Hepatic stellate cell (primary cell): ENCODE measurements at places on chromosomes 7 and 10.

- no peak for DNase-seq
Measured at GRCh38 chr10:100129424-100129823, 47.8 kb upstream of the CPN1 start.

DNA sequence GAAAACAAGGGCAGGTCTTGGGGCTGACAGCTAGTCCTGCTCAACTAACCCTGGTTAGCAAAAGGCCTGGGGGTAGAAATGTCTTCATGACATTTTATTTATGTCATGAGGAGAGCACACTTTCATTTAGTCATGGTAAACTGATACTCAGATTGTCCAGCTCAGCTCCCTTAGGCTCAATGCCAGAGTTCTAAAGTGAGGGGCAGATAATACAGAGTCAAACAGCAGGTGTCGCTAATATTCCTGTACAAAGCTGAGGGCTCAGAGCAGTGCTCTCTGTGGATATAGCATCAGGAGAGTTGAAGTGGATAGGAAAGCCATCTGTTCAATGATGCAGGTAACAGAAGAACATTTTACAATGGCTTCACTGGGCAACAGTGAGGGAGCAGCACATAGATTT is 26.8 kb upstream of the CALCR start:
- no peak for DNase-seq

DNA sequence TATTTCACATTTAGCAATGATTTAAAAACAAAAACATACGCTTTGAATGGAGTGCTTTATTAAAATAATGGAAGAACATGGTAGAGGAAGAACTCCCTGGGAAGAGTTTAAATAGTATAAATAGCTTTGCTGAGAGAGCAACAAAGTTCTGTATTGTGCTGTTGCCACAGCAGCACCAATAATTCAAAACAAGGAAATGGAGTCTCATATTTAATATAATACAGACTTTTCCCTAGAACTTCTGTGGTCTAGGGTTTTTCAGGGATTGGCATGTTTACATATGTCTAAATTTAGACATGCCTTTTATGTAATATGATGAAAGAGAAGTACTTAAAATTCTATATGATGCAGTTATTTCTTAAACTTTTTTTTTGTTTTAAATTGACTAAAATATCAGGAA is 217.2 kb upstream of the HDAC9 start:
- peak; percentile 9 for DNase-seq

- no peak for DNase-seq
Measured at GRCh38 chr10:14601326-14601725, 173.4 kb downstream of the FAM107B start.

GRCh38 chr10:86688398-86688921 is 20.1 kb downstream of the LDB3 start:
- DNase-seq: peak; percentile 83

DNA sequence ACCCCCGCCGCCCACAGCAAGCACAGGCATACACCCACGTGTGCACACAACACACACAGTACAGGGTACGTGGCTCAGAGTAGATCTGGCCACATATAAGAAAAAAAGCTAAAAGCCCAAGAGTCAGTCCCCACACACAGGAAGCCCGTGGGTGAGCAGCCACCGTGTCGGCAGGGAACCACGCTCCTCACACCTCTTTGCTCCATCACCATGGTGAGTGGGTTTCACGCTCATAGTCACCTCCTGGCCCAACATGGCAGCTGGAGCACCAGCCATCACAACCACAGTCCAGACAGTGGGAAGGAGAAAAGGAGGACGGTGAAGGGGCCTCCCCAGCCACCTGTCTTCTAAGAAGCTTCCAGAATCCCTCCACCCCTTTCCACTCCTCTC is 76.0 kb upstream of the PDGFA start:
- no peak for DNase-seq

DNA sequence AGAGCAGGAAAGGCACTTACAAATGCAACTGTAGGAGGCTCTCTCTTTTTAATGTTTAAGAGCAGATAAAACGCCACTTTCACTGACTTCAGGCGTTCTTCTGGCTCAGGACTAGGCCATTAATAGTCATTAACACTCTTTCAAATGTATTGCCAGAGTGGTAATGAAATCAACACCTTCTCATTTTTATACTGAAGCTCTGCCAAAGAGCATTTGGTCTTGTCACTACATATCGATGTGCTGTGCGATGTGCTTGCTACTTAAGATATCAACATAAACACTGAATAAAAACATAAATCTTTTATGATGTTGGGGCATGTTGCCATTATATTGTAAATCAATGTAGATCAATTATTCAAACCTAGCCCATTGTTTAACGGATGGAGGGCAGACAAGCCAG is 634.7 kb downstream of the ARL4A start:
- DNase-seq: no peak

GRCh38 chr10:52488606-52489485 is 174.8 kb downstream of the DKK1 start:
- DNase-seq: no peak

DNA sequence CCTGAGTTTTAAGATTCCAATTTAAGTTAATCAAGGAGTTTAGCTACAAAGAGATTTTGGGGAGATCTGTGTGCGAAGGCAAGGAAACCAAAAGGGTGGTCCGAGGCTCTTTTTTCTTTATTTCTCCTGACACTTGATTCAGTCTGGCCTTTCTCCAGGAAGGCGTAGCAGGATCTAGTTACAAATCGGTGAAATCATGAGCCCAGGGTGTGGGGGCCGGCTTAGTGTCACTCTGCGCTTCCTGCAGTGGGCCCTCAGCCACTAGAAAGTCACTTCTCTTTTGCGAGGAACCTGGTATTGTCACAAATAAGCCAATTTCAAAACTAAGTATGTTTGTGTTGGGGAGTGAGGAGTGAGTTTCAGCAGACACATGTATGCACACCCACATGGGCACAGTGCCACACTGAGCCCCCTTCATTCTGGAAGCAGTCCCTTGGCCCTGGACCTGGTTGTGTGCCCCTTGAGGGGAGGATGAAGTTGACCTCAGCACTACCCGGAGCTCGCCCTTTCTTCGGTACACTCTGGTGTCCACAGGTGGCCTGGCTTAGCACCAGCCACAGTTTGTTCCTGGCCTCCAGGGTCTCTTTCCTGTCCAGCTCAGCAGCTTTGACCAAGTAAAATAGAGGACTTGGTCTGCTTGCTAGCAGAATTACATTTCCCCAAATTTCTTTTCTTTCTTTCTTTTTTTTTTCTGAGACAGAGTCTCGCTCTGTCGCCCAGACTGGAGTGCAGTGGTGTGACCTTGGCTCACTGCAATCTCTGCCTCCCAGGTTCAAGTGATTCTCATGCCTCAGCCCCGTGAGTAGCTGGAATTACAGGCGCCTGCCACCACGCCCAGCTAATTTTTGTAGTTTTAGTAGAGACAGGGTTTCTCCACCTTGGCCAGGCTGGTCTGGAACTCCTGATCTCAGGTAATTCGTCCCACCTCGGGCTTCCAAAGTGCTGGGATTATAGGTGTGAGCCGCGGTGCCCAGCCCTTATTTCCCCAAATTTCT is 84.0 kb upstream of the BTBD16 start:
- no peak for DNase-seq

DNA sequence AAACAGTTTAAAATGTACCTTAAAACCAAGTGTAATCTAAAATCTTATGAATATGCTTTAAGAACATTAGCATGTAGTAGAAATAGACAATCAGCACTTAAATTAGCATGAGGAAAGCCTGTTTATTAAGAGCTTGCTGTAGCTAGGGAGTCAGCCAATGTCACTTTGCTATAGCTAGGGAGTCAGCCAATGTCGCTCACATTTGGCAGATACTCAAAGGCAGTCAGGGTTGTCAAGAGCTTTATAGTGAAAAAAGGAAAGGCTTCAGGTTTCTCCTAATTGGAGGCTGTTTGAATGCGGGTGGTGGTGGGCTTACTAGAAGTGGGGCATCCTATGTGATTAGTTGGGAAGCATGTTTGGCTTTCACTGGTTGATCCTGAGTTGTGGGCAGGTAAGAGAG is 226.2 kb upstream of the DGKB start:
- DNase-seq: no peak

DNA sequence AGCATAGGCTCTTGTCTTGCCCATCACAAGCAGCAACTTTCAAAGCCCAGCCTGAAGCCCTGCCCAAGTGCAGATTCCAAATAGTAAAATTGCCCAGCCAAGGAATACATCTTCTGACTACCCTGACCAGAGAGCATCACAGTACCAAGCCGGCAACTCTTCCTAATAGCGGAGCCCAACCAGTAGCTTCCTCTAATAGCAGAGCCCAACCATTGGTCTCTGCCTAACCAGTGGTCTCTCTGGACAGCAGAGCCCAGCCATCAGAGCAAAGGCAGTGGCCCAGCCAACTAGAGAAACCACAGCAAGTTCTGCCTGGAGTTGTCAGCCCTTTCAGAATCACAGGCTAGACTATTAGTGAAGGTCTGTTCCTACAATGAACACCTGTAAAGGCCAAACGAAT is 285.6 kb downstream of the HGF start:
- peak; percentile 77 for DNase-seq

- DNase-seq: peak; percentile 82
Measured at GRCh38 chr10:29658984-29659965, 24.5 kb upstream of the SVIL start.

- DNase-seq: no peak
Measured at GRCh38 chr7:29500719-29501118, 62.9 kb upstream of the PRR15 start.

DNA sequence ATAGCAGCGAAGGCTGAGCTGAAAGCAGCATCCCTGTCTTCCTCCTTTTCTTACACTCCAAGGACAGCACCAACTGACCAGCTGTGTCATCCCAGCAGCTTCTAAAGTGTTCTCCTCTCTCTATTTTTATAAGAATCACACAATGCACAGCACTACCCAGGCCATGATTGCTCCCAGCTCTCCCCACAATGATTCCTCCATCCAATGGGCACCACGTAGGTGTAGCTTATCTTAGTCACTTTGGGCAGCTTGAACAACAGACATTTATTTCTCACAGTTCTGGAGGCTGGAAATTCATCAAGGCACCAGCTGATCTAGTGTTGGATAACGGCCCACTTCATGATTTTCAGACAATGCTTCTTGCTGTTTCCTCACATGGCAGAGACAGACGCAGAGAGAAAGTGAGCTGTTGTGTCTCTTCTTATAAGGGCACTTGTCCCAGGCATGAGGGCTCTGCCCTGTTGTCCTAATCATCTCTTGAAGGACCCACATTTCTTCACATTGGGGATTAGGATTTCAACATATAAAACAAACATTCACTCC is 92.0 kb upstream of the CDC14C start:
- DNase-seq: no peak

GRCh38 chr7:136993377-136993776 is 124.9 kb downstream of the CHRM2 start:
- DNase-seq: no peak

DNA sequence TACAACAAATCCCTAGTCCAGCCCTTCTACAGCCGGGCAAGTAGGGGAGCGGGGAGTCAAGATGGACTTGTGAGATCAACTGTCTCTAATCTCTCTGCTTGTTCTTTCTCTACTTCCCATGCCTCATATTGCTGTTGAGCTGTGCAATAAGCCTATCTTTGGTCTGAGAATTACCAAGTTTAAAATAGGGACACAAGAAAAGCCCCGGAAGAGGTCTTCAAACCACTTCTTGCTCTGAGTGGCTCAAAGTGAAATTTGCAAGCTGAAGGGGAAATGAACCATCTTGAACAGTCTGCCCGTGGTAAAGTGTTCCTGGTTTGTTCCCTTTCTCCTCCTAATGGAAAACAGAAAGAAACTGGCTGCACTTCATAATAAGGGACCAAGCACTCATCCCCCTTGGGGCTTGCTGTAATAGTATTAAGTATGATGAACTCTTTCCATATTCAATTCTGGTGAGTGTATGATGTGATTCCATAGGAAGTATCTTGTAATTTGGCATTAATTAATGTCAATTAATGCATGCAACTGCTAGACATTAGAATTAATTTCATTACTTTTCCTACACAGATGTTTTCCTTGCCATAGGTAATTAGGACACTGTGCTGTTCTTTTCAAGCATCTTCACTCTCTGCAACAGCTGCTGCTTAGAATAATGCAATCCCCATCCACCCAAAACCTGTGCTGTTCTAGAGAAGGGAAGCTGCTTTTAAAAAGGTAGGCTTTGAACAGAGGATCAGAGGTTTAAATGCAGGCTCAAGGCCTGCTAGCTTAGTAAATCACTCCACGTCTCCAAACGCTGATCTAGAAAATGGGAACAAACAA is 449.6 kb downstream of the SORCS1 start:
- no peak for DNase-seq
